ENCODE measurements at places on chromosomes 6 and 20. TPM values are rescaled to one million over a fixed set of nuclear protein-coding genes. Genes with fewer than 3 reads are reported as not detected.

DNA sequence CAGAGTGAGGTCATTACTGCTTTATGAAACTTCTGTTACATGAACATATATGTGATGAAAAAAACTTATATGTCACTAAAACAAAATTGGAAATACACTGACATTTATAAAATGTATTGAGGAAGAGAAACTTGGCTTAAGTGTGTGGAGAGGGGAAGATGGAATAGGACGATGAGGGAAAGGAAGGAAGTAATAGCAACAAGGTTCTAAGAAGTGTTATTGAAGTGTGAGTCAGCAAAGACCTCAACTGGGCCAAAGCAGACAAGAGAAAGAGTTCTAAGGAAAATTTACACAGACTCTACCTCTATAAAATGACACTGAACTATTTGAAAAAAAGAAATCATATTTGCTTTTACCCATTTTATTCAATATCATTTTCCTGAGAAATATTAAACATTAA is 38.3 kb downstream of the SNX3 start:
- no peak overlapping the region for H3K27ac ChIP-seq
- H3K4me1 ChIP-seq, result no peaks in the 10 kb centered on the region
- no peak for DNase-seq
- H3K36me3 ChIP-seq, result peaks cover 50% of the 10 kb centered on the region
- no peak overlapping the region for H3K4me3 ChIP-seq

The LY6G6C gene
- not detected for total RNA-seq

- H3K4me1 ChIP-seq, result peaks cover 22% of the 10 kb centered on the region
- H3K27ac ChIP-seq, result no peak overlapping the region
- no peak overlapping the region for H3K4me3 ChIP-seq
- no peak for DNase-seq
- no peaks in the 10 kb centered on the region for H3K36me3 ChIP-seq
Observed at GRCh38 chr6:38973178-38974057, 75.2 kb upstream of the GLP1R start.

DNA sequence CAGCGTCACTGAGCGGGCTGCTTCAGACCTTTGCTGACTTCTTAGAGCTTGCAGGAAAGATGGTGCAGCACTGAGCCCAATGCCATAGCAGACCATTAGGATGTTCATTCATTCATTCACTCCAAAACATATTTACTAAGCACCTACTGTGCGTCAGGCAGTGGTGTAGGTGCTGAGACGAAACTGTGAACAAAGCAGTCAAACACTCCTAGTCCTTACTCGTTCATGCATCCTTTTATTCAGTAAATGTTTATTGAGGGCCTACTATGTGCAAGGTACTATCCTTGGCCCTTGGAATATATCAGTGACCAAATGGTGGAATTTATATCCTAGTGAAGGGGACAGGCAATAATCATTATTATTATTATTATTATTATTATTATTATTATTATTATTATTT is 76.6 kb downstream of the TOX2 start:
- no peak for DNase-seq

DNA sequence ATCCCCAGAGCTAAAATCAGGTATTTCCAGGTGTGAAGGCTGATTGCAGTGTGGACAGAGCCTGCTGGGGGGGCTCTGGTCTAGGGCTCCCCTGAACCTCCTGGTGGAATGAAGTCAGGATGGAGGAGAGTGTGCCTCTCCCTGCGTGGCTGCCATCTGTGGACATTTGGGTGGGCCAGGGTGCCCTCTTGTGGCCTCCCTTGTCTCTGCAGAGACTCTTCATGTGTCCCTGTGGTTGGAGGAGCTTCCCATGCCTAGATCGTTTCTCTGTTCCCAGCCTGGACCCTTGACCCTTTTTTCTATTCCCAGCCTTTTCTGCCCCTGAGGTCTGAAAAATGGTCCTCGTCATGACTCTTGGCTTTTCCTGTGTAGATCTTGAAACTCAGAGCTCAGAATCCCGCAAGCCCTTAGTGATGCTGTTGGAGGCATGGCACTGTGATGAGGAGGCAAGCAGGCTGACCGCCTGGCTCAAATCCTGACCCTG is 9.9 kb upstream of the PSMF1 start:
- DNase-seq, result no peak
- H3K4me3 ChIP-seq, result no peak overlapping the region
- no peaks in the 10 kb centered on the region for H3K36me3 ChIP-seq
- no peaks in the 10 kb centered on the region for H3K4me1 ChIP-seq

- peaks cover 94% of the 10 kb centered on the region for H3K4me1 ChIP-seq
- H3K27ac ChIP-seq, result peak overlapping the region; percentile 72
- H3K36me3 ChIP-seq, result no peaks in the 10 kb centered on the region
- peak overlapping the region; percentile 20 for H3K4me3 ChIP-seq
Observed at GRCh38 chr20:41047975-41048305, 19.3 kb downstream of the TOP1 start.

DNA sequence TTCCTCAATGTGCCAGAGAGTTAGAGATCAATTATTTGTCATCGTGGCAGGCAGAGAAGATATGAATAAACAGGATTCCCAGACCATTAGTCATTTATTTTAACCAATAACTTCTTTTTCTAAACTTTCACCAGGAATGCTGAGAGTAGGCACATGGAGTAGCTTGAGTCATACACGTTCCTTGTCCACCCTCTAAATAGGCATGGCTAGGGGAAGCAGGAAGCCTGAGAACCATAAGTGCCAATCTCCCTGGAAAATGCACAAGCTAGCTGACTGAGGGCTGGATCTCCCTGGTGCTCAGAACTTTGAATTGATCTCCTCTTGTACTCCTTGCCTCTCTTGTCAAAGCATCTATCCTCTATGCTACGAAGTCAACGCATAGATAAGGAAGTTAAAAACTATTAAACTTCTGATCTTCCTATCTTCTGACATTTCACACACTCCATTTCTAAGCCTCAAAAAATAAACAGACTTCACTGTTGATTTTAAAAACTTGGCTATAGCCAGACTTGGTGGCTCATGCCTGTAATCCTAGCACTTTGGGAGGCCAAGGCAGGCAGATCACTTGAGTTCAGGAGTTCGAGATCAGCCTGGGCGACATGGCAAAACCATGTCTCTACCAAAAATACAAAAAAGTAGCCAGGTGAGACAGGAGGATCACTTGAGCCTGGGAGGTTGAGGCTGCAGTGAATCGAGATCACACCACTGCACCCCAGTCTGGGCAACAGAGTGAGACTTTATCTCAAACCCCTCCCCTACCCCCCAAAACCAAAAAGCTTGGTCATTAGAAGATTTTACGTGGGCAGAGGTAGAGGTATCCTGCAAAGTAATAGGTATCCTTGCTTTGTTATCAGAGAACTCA is 11.8 kb downstream of the ADTRP start:
- H3K27me3 ChIP-seq, result no peaks in the 10 kb centered on the region
- DNase-seq, result no peak
- peaks cover 83% of the 10 kb centered on the region for H3K4me1 ChIP-seq
- no peak overlapping the region for H3K4me3 ChIP-seq

DNA sequence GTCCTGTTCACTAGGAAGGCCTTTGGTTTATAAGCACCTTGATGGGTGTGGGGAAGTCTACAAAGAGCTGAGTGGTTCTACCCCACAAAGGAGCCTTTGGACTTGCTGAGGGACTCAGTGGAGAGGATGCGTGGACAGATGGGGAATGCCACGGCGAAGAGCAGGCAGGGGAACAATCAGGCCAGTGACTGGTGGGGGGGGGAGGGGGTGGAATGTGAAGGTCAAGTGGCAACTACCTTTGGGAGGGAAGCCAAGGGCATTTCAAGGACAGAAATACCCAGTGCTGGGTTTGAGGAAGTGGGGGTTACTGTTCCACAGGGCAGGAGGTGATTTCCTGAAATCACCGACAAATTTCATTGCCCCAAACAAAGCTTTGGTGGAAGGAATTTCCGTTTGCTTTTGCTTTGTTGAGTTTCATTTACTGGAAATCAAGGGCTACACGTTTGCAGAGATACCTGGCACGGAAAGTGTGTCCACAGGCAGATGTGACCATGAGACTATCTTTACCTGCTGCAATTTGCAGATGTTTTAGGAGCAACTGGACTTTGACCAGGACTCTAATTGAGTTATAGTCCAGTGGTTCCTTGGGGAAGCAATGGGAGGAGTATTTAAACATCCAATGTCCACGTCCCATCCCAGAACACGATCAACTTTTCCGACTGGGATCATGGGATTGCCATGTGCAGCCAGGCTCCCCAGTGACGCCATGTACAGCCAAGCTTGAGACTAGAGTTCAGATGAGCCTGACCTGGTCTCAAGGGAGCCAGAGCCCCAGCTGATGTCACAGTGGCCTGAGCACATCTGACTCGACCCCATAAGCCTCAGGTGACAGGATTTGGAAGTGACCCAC is 8.0 kb downstream of the CST3 start:
- H3K4me3 ChIP-seq, result no peak overlapping the region
- peaks cover 37% of the 10 kb centered on the region for H3K4me1 ChIP-seq
- no peak for DNase-seq
- H3K36me3 ChIP-seq, result no peaks in the 10 kb centered on the region
- peak overlapping the region; percentile 33 for H3K27ac ChIP-seq
- no peaks in the 10 kb centered on the region for H3K27me3 ChIP-seq

- DNase-seq, result no peak
- no peak overlapping the region for H3K27ac ChIP-seq
- no peaks in the 10 kb centered on the region for H3K4me1 ChIP-seq
- H3K36me3 ChIP-seq, result no peaks in the 10 kb centered on the region
Observed at GRCh38 chr20:25592135-25592852, 7.0 kb upstream of the NINL start.

The RRAGD gene
- total RNA-seq, result 12.2 TPM

The SEL1L2 gene
- not detected for total RNA-seq

The WTAP gene
- 93.8 TPM for total RNA-seq

DNA sequence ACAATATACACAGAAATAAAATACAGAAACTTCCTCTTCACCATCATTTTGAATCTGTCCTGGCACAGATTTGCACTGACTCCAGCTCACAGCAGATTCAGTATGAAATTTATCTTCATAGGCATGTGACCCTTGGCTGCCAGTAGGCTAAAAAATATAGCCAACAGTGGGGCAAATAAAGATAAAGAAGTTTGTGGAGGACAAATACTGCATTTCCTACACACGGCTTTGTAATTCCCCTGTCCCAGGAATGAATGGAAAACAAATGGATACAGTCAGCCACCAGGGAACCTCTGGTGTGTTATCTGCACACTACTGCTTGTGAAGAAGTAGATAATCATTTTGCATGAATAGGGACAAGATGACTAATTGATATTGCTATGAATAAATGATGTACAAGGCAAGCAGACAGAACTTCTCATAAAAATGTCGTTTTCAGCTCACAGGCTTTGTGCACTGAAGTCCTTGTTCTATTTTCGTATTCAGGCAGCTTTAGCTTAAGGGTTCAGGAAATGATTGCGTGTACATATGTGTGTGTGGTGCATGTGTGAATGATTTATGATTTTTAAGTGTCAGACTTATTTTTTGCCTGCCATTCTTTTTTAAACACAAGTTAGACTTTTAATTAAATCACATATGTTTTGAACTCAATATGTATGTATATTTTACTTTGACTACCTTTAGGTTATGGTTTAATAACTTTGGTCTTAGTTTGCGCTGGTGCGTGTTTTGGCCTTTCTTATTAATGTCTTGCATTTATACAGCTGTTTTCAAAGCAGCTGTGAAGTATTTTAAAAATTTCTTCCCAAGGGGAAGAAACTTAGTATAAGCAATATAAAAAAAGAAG is 543.8 kb upstream of the JAG1 start:
- no peak overlapping the region for H3K27ac ChIP-seq
- H3K27me3 ChIP-seq, result no peaks in the 10 kb centered on the region
- no peaks in the 10 kb centered on the region for H3K4me1 ChIP-seq
- H3K36me3 ChIP-seq, result no peaks in the 10 kb centered on the region

- DNase-seq, result no peak
- no peaks in the 10 kb centered on the region for H3K27me3 ChIP-seq
- no peak overlapping the region for H3K4me3 ChIP-seq
- no peaks in the 10 kb centered on the region for H3K4me1 ChIP-seq
- H3K27ac ChIP-seq, result no peak overlapping the region
- peaks cover 27% of the 10 kb centered on the region for H3K36me3 ChIP-seq
Observed at GRCh38 chr6:134980846-134981245, 30.9 kb upstream of the ALDH8A1 start.

- peaks cover 4% of the 10 kb centered on the region for H3K36me3 ChIP-seq
- H3K4me1 ChIP-seq, result no peaks in the 10 kb centered on the region
- H3K27me3 ChIP-seq, result no peaks in the 10 kb centered on the region
- H3K4me3 ChIP-seq, result no peak overlapping the region
- peak; percentile 71 for DNase-seq
Observed at GRCh38 chr6:83215131-83216047, 22.2 kb downstream of the RWDD2A start.

GRCh38 chr6:33314515-33314942 is 651 bp upstream of the TAPBP start:
- peak overlapping the region; percentile 94 for H3K27ac ChIP-seq
- H3K27me3 ChIP-seq, result no peaks in the 10 kb centered on the region
- peaks cover 10% of the 10 kb centered on the region for H3K36me3 ChIP-seq
- H3K4me1 ChIP-seq, result peaks cover 48% of the 10 kb centered on the region
- H3K4me3 ChIP-seq, result peak overlapping the region; percentile 82

- DNase-seq, result no peak
- H3K4me3 ChIP-seq, result no peak overlapping the region
- no peaks in the 10 kb centered on the region for H3K36me3 ChIP-seq
Observed at GRCh38 chr20:41717483-41717882, 99.3 kb upstream of the CHD6 start.

The HCK gene
- total RNA-seq, result 8.9 TPM

- H3K4me1 ChIP-seq, result no peaks in the 10 kb centered on the region
- no peaks in the 10 kb centered on the region for H3K27me3 ChIP-seq
- H3K4me3 ChIP-seq, result no peak overlapping the region
- no peaks in the 10 kb centered on the region for H3K36me3 ChIP-seq
- DNase-seq, result no peak
Observed at GRCh38 chr6:86789779-86790411, 147.4 kb upstream of the HTR1E start.

DNA sequence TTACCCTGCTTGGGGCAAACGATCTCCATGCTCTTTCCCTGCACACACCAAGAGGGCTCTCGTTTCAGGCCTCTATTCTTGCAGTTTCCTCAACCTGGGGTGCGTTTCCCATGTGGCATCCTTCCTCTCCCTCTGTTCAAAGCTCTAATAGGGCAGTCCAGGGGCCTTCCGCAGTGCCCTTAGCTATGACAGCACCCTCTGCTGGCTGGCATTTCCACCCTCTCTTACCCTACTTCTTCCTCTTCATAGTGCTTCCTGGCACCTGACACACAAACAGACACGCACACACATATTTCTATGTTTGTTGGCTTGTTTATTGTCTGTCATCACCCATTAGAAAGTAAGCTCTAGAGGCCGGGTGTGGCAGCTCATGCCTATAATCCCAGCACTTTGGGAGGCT is 294.0 kb downstream of the CLIC5 start:
- no peak overlapping the region for H3K27ac ChIP-seq
- H3K27me3 ChIP-seq, result no peaks in the 10 kb centered on the region
- no peaks in the 10 kb centered on the region for H3K4me1 ChIP-seq
- H3K36me3 ChIP-seq, result no peaks in the 10 kb centered on the region
- H3K4me3 ChIP-seq, result no peak overlapping the region

The PSMA7 gene
- 309 TPM for total RNA-seq

Data from sigmoid colon (tissue), 7 donors.